Renal cortex interstitium (tissue), 15 donors: ENCODE measurements at places on chromosomes 2 and 18. TPM values are rescaled to one million over a fixed set of nuclear protein-coding genes. Genes with fewer than 3 reads are reported as not detected.

- no peak for DNase-seq
Observed at GRCh38 chr2:62264186-62264585, 68.3 kb downstream of the B3GNT2 start.

RTN4 gene
- 316 TPM for polyA plus RNA-seq

SERPINB4 gene
- polyA plus RNA-seq = not detected

DNA sequence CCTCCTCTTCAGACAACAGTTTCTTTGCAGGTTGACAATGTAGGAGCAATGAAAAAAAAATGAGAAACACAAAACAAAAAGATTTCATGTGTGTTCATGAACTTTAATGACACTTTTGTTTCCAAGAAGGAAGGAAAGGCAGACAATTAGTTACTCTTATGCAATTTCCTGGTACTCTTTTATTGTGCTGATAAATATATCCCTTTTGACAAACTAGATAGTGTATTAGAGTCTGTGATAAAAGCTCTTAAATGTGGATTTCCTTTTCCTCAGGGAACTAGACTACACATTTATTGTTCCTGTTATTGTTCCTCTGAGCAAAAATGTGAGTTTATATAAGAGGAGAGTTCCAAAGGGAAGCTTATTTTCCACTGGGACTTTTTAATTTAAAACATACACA is 188.7 kb upstream of the NRXN1 start:
- DNase-seq = no peak

GRCh38 chr18:80218341-80219227 is 28.7 kb downstream of the PARD6G start:
- DNase-seq = no peak

OBSL1 gene
- polyA plus RNA-seq = 199 TPM

DNA sequence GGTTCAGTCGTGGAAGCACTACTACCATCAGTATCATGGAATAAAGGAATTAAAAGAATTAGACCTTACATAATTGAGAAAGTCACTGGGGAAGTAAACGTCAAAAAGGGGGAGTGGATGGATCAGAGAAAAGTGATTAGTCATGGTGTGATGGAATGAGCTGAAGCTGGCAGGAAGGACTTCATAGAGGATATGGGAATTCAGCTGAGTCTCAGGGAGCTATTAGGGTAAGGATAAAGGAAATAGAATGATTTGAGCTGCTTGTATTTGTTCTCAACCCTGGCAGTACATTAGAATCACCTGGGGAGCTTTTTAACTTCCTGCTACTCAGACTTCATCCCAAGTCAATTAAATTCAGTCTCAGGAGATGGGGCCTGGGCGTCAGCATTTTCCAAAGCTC is 53.4 kb upstream of the SETBP1 start:
- no peak for DNase-seq

- DNase-seq = no peak
Observed at GRCh38 chr18:23596183-23596582, 9.9 kb upstream of the NPC1 start.

CYTIP gene
- polyA plus RNA-seq = 1.8 TPM

RAB17 gene
- polyA plus RNA-seq = 9.9 TPM

- no peak for DNase-seq
Observed at GRCh38 chr2:129458436-129458835, 521.0 kb upstream of the RAB6C start.

ZSWIM2 gene
- not detected for polyA plus RNA-seq

CDH19 gene
- 0.26 TPM for polyA plus RNA-seq

GRCh38 chr2:225400060-225400511 is 576 bp downstream of the NYAP2 start:
- DNase-seq = peak; percentile 27

CRIM1 gene
- polyA plus RNA-seq = 79.7 TPM

- no peak for DNase-seq
Observed at GRCh38 chr2:101124643-101125366, 26.4 kb downstream of the TBC1D8 start.

- DNase-seq = no peak
Observed at GRCh38 chr2:11676640-11677039, 6.6 kb upstream of the NTSR2 start.

- DNase-seq = no peak
Observed at GRCh38 chr18:74376523-74376922, 60.9 kb downstream of the C18orf63 start.
